Activated CD4-positive, CD25-positive, alpha-beta regulatory T cell treated with anti-CD3 and anti-CD28 coated beads, Interleukin-2, amount 50 U/mL, for 24 hours (primary cell): ENCODE measurements at places on chromosomes 1 and 21.

DNA sequence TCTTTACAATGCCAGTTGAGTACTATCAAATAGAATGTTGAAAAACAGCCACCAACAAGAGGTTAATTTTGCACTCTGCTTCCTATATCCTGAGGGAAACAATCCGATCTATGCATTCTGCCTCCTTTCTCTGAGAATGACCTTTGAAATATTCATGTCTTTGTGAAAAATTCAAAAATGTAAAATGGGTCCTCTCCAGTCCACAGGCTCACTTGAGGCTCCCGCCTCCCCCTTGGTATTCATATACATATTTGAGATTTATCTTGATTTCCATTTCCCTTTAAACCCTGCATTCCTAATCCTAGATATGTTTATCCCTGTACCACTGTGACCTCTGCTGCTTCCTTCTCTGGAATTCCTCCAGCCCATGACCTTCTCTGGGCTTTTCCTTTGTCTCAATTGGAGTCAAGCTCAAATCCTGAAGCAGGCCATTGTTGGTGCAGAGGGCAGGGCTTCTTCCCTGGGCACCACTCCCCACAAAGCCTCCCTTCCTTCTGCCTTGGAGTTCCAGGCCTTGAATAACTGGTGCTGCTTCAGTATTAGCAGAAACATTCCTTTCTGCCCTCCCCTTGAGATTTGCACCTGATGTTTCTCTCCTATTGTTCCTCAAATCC lies 296.8 kb downstream of the PBX1 start:
- ATAC-seq: no peak

- no peak for ATAC-seq
Observed at GRCh38 chr1:237098541-237098940, 56.6 kb downstream of the RYR2 start.

DNA sequence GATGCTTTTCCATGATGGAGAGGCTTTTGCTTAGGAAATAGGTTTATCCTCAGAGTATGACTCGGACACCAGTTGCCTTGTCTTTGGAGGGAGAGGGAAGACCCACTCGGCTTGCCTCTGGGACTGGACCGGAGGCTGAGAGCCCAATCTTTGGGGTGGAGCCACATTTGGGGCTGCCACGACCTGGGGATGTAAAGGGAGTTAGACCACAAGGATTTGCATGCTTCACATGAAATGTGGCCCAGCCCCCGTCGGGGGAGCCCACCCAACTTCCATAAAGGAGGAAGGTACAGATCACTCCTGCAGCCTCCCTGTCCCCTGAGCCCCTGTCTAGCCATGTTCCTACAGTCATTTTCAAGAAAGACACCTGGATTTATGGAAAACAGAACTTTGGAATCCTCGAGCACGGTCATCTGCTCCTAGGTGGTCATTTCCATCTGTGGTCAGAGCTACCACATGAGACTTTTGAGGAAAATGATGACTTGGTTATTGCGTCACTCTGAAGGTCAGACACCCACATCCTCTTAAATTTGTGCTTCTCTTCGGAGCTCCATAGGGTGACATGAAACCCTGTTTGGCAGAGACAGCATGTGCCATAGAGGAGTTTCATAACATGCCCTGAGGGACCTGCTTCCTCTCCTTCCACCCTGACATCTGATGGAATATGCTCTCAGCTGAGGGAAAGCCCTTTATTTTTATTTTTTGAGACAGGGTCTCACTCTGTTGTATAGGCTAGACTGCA lies 99.4 kb upstream of the SLC45A1 start:
- ATAC-seq: no peak

GRCh38 chr1:206860165-206860564 lies 5.3 kb upstream of the IL20 start:
- ATAC-seq: no peak

DNA sequence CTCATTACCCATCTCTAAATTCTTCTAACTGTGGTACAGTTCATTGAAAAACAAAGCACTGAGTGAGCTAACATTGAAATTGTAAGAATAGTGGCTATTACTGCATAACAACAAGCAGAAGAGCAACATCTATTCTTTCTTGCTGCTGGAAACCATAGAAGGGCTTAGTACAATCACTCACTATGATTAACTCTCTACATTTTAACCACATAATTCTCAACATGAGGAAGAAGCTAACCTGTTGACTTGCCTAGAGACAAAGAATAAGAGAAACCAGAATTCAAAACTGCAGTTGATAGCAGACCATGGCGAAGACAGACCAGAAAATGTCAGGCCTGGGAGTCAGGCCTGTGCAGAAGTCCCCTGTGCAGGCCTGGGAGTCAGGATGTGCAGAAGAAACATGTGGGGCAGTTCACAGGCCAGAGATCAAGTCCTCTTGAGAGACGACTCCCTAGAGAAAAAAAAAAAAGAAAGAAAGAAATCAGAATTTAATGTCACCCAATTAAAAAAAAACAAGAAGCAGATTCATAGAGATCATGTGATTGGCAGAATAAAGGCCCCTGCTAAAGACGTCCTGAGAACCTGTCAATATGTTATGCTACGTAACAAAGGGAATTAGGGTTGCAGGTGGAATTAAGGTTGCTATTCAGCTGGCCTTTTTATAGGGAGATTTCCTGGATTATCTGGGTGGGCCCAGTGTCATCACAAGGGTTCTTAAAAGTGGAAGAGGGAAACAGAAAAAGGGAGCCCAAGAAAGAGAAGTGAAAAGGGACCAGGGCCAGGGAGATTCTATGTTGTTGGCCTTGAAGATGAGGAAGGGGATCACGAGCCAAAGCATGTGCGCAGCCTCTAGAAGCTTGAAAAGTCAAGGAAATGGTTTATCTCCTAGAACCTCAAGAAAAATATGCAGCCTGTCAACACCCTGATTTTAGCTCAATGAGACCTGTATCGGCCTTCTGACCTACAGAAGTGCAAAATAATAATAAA lies 94.9 kb downstream of the MRPL39 start:
- peak; percentile 50 for ATAC-seq

DNA sequence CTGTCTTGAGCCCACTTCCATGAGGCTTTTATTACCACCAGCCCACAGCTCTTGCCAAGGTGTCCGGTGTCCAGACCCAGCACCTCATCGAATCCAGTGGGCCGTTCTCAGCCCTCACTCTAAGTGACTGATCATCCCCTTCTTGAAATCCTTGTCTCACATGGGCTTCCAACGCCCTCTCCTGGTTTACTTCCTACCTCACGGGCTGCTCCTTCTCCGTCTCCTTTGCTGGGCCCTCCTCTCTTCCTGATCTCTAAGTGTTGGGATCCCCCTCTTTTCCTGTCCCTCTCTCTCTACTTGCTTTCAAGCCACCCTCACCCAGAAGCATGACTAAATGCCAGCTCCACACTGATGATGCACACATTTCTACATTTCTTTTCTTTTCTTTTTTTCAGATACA lies 9.0 kb upstream of the RHBG start:
- ATAC-seq: no peak

DNA sequence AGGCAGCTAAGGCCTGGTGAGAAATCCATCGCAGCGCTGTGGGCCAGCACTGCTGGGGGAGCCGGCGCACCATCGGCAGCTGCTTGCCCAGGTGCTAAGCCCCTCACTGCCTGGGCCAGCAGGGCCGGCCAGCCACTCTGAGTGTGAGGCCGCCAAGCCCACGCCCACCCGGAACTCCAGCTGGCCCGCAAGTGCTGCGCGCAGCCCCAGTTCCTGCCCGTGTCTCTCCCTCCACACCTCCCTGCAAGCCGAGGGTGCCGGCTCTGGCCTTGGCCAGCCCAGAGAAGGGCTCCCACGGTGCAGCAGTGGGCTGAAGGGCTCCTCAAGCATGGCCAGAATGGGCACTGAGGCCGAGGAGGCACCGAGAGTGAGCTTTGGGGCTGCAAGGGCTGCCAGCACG lies 64.4 kb downstream of the EBNA1BP2 start:
- ATAC-seq: no peak

GRCh38 chr21:39318091-39318959 lies 4.9 kb upstream of the BRWD1 start:
- ATAC-seq: no peak

- ATAC-seq: no peak
Observed at GRCh38 chr21:35682904-35683549, 377.3 kb downstream of the SETD4 start.

GRCh38 chr1:59976194-59977074 lies 49.9 kb upstream of the CYP2J2 start:
- no peak for ATAC-seq

DNA sequence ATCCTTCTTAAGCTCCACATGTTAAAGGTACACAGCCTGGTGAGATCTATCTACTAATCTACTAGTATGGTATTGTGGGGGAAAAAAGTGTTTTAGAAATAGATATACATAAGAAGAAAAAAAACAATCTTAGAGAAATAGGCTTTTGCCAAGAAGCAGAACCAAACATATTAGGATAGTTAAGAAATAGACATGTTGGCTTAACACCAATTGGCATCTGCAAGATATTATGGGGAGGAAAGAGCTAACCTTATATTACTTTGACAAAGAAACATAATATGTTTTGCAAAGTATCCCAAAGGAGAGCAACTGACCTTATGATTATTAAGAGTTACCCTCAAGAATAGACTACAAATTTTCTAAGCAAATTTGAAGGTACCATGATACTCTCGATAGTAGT lies 202.9 kb downstream of the BRINP3 start:
- no peak for ATAC-seq

DNA sequence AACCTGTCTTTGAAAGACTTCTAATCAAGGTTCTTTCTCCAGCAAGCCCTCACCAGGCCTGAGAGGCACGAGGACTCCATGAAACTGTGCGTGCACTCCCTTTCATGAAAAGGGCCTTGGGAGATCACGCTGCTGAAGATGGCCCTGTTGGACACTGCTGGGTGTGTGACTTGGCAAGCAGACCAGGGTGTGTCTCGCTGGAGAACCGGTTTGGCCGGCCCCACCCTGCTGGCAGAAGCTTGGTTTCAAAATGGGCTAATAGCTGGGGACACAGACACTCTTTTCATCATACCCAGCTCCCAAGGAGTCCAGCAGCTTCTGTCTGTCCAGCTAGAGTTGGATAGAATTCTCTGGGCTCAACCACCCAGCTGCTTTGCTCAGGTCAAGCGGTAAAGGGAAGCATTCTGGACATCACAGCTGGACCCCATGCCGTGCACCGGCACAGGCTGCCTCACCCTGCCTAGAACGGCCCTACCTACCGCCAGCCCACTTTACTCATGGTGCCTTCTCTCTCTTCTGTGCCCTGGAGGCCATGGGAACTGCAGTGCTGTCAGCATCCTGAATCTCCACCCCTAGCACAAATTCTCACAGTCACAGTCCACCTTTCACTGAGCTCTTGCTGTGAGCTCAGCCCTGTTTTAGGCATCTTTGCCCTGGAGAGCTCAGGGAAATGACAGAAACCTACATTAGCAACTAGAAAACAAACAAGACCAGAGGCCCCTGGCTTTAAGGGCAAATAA lies 24.6 kb downstream of the PKP1 start:
- ATAC-seq: no peak

GRCh38 chr1:115170377-115170776 lies 81.1 kb upstream of the TSPAN2 start:
- no peak for ATAC-seq

DNA sequence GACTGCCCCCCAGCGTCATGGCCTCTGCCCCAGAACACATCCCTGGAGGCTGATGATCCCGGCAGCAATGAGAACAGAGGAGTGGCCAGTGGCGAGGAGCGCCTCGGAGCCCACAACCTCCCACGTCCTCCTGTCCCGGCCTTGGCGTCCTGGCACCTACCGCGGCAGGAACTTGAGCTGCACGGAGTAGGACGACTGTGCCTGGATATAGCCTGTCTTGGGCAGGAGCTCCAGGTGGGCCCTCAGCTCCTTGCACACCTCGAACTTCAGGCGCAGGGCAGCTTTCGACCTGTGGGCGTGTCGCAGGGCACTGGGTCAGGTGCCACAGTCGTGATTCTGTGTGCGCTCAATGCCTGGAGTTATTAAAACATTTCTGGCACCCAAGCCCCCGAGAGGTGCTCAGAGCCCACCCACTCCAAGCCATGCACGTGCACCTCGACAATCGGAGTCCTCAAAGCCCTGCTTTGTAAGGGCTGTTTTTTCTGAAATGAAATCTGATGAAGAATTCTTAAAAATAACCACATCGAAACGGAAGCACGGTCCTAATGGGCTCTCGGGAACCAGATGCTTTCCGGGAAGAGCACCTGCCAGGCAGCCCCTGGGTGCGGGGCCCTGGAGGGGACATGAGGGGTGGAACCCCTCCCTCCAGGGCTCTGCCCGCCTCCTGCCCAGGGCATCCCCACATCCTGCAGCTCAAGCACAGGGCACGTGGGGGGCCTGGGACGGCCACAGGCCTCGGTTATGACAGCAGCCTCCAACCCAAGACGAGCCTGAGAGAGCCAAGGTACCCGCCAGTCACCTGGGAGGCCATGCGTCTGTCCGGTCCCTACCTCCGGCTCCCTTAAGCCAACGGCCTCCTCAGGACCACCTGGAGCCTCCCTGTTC lies 23.0 kb upstream of the TMEM52 start:
- no peak for ATAC-seq

- ATAC-seq: no peak
Observed at GRCh38 chr1:9454494-9455066, 84.7 kb upstream of the SLC25A33 start.

GRCh38 chr21:32578107-32578691 lies 7.1 kb downstream of the TCP10L start:
- ATAC-seq: no peak

- no peak for ATAC-seq
Observed at GRCh38 chr1:174682419-174683008, 234.8 kb downstream of the GPR52 start.

DNA sequence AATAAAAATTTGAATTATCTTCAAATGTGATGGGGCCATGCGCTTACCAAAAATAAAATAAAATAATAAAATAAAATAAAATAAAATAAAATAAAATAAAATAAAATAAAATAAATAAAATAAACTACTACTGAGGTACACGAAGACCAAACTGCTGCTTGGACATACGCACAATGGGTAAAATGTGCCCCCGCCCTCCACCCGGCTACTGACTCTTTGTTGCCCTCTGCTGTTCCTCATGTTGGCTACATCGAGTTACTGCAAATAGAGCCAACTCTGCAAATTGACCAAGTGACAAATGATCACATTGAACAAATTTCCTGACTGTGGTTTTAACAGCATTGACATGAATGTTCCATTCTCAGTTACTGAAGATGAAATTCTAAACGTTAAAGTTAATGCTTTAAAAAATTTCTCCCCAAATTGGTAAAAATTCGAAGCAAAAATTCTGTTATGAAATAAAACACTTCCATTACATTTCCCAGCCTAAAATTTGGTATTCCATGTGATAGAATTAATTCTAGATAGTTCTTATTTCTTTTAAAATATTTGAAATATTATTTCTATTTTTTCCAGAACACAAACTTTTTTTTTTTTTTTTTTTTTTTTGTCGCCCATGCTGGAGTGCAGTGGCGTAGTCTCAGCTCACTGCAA lies 18.8 kb upstream of the MAP1LC3C start:
- ATAC-seq: no peak

GRCh38 chr1:212186427-212187207 lies 98.6 kb upstream of the PPP2R5A start:
- ATAC-seq: peak; percentile 61

DNA sequence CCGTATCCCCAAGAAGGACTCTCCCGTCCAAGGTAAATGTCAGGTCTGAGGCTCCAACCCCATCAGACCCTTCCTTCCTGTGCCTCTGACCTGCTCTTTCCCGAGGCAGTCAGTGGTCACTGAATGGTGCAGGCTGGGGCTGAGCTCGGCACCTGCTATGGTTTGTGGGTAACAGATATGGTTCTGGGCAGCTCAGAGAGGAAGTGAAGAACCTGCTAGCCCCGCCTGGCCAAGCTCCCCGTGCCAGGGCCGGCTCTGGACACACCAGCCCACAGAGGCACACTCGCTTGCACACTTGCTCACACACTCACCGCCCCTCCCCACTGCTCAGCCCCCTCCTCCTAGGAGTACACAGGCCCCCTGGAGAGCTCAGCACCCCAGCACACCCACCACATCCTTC lies 16.4 kb downstream of the NCMAP start:
- ATAC-seq: no peak

GRCh38 chr1:177954076-177954475 lies 15.8 kb downstream of the SEC16B start:
- ATAC-seq: no peak
